ENCODE measurements at places on chromosomes 6 and 20.
A peak's percentile ranks its signal among the peaks of the same experiment; 100 is the strongest.

GRCh38 chr6:158110986-158111385 lies 57.1 kb downstream of the SERAC1 start:
- no peaks in the 10 kb centered on the region for H3K27me3 ChIP-seq
- peaks cover 2% of the 10 kb centered on the region for H3K36me3 ChIP-seq
- DNase-seq = no peak
- no peaks in the 10 kb centered on the region for H3K4me1 ChIP-seq
- no peak overlapping the region for H3K4me3 ChIP-seq

DNA sequence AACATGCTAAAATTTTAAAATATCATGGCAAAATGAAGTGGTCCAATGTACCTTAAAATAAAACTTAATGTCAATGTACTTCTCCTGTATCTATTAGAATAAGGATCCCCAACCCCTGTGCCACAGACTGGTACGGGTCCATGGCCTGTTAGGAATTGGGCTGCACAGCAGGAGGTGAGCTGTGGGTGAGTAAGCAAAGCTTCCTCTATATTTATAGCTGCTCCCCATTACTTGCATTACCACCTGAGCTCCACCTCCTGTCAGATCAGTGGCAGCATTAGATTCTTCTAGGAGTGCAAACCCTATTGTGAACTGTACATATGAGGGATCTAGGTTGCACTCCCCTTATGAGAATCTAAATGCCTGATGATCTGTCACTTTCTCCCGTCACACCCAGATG lies 86.0 kb downstream of the SLC16A10 start:
- no peaks in the 10 kb centered on the region for H3K36me3 ChIP-seq
- no peak overlapping the region for H3K4me3 ChIP-seq
- no peaks in the 10 kb centered on the region for H3K27me3 ChIP-seq
- no peak for DNase-seq

DNA sequence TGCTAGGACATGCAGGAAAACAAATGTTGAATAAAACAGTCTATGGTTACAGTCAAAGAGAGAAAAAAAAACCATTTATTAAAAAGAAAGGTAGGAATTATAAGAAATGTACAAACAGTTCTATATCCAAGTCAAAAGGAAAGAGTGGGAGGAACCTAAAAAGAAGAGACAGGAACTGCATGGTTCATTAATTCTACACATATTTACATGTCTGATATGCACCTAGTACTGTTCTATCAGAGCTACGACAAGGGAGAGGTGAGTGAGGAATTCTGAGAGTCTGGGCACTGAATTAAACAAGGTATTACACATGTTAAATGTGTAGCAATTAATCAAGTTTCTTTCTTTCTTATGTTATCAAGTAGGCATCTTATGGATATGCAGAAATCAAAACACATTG lies 41.9 kb downstream of the SYCP2 start:
- H3K27ac ChIP-seq = no peak overlapping the region
- H3K36me3 ChIP-seq = no peaks in the 10 kb centered on the region
- H3K4me1 ChIP-seq = no peaks in the 10 kb centered on the region
- H3K27me3 ChIP-seq = peaks cover 5% of the 10 kb centered on the region

DNA sequence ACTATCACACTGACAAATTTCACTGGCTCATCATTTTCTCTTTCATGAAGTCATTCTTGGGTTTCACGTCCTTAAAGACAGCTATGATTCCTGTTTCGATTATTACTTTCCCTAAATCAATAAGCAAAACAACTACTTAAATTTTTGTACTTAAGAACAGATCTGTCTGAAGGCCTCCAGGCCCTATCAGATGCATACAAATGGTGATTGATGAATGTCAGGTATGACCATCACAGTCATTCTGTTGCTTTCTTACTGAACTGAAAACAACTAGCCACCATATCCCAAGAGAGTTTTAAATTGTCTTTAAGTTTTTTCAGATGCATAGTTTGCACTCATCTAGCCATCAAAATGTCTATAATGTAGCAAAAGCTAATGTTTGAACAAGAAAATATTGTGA lies 20.9 kb upstream of the HTR1E start:
- no peaks in the 10 kb centered on the region for H3K36me3 ChIP-seq
- no peaks in the 10 kb centered on the region for H3K27me3 ChIP-seq
- no peak overlapping the region for H3K27ac ChIP-seq
- no peak for DNase-seq
- no peaks in the 10 kb centered on the region for H3K4me1 ChIP-seq

DNA sequence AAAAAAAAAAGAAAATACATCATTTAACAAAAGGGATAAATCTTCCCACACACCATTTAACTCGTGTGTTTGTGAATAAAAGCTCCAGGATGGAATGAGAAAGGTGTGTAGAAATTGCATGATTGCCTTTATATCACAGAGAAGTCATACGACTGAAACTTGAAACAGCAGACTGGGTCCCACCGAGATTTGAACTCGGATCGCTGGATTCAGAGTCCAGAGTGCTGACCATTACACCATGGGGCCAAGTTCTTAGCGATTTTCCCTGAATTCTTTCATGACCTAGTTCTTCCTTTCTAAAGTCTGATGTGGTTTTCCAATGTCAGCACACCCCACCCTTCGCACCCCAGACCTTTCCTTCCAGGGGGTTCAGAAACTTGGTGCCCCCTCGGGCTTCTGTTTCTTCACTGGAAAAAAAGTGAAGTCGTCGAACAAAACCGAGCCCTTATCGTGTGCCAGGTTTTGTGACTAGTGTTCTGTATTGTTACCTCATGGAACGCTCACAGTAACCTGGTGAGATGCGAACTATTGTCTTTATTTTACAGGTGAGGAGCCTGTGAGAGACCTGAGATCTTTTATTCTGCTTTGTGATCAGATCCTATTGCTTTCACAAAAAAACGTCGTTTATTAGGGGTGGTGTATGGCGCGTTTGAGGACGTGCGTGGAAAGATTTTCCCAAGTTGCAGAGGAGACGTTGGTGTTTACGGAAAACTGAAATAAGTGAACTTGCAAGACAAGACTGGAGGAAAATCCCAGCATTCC lies 120.8 kb downstream of the OR2B2 start:
- peaks cover 13% of the 10 kb centered on the region for H3K4me1 ChIP-seq
- no peaks in the 10 kb centered on the region for H3K27me3 ChIP-seq
- peak overlapping the region; percentile 63 for H3K27ac ChIP-seq
- DNase-seq = peak; percentile 51

DNA sequence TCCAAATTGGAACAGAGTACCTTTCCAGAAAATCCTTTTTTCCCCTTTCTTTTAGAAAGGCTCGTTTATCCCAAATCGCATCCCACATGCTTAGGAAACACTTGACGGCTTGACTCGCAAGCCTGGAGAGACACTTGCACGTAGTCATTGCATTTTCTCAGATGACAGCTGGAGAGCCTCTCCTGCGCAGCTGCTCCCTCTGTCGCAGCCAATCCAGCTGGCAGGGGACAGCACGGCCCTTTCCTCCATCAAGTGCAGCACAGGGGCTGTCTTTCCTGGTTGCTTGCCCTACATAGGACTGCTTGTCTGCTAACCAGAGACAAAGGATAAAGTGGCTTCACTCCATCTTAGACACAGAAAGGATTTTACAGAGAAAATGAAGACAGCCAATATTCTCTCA lies 77.6 kb upstream of the RGS17 start:
- DNase-seq = no peak
- H3K4me1 ChIP-seq = peaks cover 12% of the 10 kb centered on the region
- H3K4me3 ChIP-seq = no peak overlapping the region
- H3K27me3 ChIP-seq = no peaks in the 10 kb centered on the region
- no peak overlapping the region for H3K27ac ChIP-seq
- no peaks in the 10 kb centered on the region for H3K36me3 ChIP-seq

Data from common myeloid progenitor, CD34-positive (primary cell).